Activated T-helper 17 cell treated with anti-CD3 and anti-CD28 coated beads, Interleukin-2, amount 50 U/mL, for 72 hours (primary cell): ENCODE measurements at places on chromosomes 6 and 20. TPM values are rescaled to one million over a fixed set of nuclear protein-coding genes. Genes with fewer than 3 reads are reported as not detected.

The TRDN gene
- not detected for total RNA-seq

The DEFB132 gene
- not detected for total RNA-seq

The LY6G6C gene
- total RNA-seq = 0.64 TPM

The MCCD1 gene
- not detected for total RNA-seq

The HLA-DMA gene
- total RNA-seq = 22.4 TPM

The TMEM200A gene
- total RNA-seq = 4.9 TPM

The EBF4 gene
- total RNA-seq = 4.9 TPM

The MUC21 gene
- not detected for total RNA-seq

The IMPG1 gene
- not detected for total RNA-seq

The CD24 gene
- not detected for total RNA-seq

The NSFL1C gene
- 51.5 TPM for total RNA-seq

The PTPRA gene
- 46.5 TPM for total RNA-seq

The DNAAF9 gene
- total RNA-seq = 3.0 TPM

The OR2H1 gene
- total RNA-seq = not detected

The MYL9 gene
- total RNA-seq = 10.1 TPM

The SMLR1 gene
- not detected for total RNA-seq

The LSM2 gene
- total RNA-seq = 92.5 TPM

The SLC22A3 gene
- total RNA-seq = not detected

The PEDS1 gene
- total RNA-seq = 22.0 TPM

The VNN1 gene
- not detected for total RNA-seq

The BPI gene
- not detected for total RNA-seq

The NRSN1 gene
- not detected for total RNA-seq

The IRF4 gene
- 704 TPM for total RNA-seq

The NNAT gene
- not detected for total RNA-seq

The MLIP gene
- not detected for total RNA-seq

The CST1 gene
- not detected for total RNA-seq

The SCRT2 gene
- total RNA-seq = not detected

The HLA-G gene
- not detected for total RNA-seq
